A673 (cell line): ENCODE measurements at places on chromosomes 5 and 9.
A peak's percentile ranks its signal among the peaks of the same experiment; 100 is the strongest.

DNA sequence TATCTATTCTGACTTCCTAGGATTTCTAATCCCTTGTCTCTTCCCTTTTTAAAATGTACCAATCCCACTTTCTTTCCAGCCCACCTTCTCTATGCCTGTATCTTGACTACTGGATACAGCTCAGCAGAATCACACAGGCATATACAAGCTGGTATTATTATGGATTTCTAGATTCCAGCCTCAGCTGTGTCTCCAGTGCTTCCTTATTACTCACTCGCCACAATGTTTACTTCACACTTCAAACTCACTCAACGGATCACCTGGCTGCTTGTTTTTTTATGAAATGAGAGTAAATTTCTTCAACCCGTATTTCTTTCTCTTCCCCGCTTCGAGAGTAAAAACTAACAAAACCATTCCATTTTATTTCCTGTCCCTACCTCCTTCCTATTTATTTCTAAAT, 38.8 kb downstream of the CWC27 start:
- no peak for DNase-seq

DNA sequence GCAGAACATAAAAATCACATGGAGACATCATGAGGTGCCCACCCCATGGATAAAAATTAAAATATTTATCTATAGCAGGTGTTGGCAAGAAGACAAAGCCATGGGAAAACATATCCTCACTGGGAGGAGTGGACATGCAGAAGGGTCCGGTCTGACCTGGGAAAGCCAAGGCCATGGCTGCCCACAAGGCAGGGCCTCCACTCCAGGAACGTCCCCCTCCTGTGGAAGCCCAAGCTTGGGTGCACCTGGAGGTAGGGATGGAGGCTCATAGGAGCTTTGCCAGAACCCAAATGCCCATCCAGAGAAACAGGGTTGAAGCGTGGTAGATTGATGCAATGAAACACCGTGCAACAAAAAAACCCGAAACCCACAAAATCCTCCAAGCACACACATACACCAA, 81.4 kb upstream of the COL5A1 start:
- no peak for DNase-seq

- DNase-seq = peak; percentile 55
Measured at GRCh38 chr5:53381-54174, 38.4 kb upstream of the PLEKHG4B start.

DNA sequence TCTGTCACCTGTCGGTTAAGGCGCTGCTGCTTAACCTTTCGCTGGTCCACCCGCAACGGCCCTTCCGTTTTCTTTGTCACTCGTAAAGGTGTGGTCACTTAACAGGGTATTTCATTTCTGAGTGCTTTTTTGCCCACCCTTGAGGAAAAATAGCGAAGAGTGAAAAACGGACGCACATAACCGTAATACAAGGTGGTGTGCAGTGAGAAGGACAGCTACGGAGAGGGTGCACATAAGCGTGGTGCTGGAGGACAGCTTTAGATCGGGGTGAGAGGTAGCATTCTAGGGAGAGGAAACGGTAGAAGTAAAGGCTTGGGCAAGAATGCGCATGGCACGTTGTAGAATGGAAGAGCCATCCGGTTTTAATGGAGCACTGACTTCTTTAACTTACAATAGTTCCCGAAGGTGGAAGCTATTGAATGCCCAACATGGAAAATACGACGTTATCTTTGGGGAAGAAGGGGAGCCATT, 761 bp downstream of the CCT5 start:
- DNase-seq = no peak

- no peak for DNase-seq
Measured at GRCh38 chr9:136233411-136233810, 12.2 kb downstream of the QSOX2 start.

GRCh38 chr9:125487842-125488241, 219.2 kb downstream of the MAPKAP1 start:
- no peak for DNase-seq

- DNase-seq = no peak
Measured at GRCh38 chr5:169546346-169546745, 37.2 kb upstream of the SPDL1 start.

DNA sequence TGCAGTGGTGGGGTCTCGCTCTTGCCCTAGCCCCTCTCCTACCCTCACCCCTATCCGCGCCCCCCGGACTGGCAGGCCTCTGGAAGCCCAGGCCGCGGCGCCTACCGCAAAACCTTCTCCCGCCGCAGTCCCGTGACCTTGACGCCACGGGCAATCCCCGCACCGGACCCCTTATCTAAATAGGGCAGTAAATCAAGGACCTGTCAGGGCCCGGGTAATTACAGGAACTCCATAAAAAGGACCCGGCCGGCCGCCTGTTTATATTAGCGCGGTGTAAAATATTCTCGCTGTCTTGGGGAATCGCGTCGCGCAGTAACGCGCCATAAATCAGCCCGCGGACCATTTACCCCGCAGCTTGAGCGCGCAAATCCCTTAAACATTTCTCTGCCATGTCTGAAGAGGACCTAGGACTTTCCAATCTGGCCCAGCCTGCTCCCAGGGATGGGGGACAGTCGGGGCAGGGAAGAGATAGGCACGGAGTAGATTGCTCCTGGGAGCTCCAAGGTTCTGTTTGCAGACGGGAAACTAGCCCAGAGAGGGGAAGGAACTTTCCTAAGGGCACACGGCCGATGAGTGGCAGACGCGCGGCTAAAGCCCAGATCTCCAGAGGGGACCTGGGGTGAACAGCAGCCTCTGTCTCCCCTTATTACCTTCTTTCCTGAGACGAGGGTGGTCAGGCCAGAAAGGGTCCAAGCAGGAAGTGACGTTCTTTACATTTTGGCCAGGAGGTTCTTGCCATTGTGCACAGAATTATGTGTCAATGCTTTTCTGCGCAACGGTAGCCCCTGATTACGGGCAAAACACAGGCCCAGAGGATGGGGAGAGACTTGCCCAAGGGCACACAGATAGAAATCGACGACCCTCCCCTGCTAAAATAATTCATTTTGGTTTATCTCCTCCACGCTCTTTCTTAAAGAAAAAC, 4.8 kb upstream of the HAND1 start:
- no peak for DNase-seq

DNA sequence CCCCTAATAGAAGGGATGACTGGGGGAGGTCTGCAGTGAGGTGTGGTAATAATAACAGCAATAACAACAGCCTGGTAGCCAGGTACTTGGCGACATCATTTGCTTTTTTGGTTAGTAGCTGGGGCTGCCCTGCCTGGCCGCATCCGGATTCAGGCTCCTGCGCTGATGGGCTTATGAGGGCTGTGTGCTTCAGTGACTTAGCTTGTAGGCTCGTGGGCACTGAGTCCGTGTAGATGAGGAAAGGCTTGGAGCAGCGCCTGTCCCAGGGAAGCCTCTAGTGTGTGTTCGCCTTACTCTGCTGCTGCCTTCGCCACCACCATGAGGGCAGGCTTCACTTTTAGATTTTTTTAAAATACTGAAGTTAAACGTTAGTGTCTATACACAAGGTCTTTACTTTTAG, 4.5 kb downstream of the NDUFS6 start:
- no peak for DNase-seq

GRCh38 chr5:135194573-135195269, 160.7 kb upstream of the PITX1 start:
- no peak for DNase-seq

DNA sequence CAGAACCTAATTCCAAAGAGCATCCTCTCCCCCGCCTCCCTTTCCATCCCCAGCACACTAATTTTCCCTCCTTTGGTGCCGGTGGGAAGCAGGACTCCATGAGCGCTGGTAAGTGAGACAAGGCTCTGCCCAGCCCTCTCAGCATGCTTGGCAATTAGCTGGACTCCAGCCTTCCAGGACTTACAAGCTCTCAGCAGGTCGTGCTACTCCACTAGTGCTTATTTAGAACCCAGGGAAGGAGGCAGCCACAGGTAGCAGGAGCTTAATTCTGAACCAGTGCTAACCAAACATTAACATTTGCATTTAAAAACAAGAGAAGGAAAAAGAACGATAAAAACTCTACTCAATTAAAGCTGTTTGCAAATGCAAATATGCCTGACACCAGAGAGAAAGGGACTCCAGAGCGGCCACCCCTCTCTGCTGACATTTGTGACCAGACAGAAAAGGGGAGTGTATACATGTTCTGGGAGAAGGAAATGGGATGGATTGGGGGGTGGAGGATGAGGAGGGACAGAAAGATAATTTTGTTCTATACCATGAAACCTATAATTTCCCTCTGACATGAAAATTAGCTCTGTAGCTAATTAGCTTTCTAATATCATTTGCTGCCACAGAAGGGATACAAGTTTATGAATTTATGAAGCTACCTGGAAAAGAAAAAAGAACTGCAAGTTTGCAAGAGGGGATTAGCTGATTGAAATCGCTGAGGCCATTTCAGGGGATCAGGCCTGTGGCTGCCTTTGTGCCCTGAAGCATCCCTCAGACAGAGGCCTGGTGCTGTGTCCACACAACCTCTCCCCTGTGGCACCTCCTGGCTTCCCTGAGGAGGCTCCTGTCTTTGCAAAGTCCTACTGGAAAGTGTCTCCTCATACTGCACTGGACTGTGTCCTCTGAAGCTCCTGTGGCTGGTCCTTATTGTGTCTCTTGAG, 266.3 kb downstream of the SEC61B start:
- no peak for DNase-seq

DNA sequence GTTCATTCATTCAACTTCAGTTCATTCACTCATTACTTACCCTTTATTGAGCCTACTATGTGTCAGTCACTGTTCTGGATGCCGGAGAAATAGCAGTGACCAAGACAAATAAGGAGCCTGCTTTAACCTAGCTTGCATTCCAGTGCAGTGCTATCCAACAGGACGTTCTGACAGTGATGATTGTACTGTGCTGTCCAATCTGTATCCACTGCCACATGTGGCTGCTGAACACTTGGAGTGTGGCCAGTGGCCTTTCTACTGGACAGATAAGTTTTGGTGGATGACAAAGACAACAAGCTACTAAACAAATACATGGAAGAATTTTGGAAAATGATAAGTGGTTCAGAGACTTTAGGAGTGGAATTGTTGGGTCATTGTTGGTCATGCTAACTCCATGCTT, 33.6 kb downstream of the SUB1 start:
- no peak for DNase-seq

DNA sequence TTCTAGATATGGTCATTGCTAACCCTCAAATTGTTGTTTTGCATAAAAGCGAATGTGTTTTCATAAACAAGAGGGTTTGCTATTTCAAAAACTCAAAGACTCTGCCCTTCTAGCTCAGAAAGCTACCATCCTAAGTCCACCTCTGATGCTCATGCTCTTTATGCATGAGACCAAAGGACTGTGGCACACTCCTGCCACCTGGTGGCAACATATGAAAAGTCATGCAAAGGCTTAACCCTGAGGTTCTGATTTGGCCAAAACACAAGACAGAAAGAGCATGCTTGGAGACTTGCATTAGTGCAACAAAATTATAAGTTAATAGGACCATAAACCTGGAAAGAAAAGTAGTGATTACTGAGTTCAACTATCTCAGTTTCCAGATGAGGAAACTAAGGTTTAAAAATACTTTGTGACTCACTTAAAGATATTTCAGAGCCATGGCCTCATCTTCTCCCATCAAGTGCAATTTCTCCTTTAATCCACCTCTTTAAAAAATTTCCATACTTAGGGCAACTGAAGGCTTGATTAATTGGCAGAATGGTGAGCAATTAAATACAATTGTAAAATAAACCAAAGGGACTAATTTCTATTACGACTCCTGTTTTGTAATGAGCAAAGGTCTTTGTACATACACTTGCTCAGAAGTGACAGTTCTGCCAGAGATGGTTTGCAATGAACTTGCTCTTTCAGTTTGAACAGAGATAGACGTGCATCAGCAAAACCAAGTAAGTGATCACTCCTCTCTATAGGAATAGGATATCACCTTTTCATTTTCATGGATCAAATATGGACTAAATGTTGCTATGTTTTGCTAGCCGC, 110.7 kb upstream of the RAD23B start:
- peak; percentile 76 for DNase-seq

DNA sequence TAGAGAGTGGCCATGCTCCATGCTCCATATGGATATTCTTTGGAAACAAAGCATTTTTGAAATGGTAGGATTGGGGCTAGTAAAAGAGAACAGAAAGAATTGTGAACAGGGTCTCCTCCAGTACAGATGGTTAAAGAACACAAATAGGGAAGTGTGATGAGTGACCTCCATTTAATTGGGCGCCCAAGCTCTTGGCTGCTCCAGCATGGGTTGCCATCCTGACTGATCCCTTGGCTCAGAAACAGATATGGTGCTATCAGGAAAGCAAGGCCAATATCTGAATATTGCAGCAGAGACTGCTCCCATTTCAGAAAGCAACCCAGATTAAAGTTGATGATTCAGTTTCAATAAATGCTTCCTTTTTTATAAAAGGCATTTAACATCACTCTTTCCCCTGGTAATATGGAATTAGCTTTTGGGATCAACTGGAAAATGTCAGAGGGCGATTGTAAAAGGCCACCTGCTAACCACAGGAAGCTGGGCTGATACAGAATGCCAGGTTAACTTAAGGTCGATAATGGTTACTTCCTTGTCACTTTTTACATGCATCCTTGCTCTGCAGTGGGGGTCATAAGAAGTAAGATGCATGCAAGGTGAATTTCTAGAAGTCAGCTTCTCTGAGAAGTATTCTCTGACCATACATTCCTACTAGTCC, 52.9 kb downstream of the TMC1 start:
- no peak for DNase-seq

DNA sequence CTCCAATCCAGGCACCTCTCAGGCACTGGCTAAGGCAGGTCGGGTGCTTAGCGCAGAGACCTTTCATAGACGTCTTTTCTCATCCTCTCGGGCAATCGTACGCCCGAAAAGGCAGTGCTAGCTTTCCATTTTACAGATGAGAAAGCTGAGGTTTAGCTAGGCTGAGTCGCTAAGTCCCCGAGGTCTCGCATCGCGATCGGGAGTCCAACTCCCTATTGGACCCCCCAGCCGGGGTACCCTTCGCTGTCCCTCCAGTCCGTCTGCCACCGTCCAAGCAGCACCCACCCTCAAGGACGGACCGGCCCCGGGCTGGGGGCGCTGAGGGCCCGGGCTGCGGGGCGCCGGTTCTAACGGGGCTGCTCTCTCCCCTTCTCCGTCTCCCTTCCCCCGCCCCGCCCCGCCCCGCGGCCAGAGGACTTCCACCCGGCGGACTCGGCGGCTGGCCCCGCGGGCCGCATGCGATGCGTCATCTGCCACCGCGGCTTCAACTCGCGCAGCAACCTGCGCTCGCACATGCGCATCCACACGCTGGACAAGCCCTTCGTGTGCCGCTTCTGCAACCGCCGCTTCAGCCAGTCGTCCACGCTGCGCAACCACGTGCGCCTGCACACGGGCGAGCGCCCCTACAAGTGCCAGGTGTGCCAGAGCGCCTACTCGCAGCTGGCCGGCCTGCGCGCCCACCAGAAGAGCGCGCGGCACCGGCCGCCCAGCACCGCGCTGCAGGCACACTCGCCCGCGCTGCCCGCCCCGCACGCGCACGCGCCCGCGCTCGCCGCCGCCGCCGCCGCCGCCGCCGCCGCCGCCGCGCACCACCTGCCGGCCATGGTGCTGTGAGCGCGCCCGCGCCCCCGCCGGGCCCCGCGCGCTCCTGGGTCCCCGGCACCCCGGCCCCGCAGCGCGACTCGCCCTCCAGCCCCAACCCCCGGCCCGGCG, 12.5 kb upstream of the EXOSC2 start:
- peak; percentile 81 for DNase-seq

- no peak for DNase-seq
Measured at GRCh38 chr5:154449786-154450185, 4.0 kb downstream of the SAP30L start.
